Activated T-helper 2 cell treated with anti-CD3 and anti-CD28 coated beads, Interferon-gamma antibody, Interleukin-2, Interleukin-4, amounts not matched to agents 10 μg/mL and 5 μg/mL and 100 μg/mL, durations not matched to agents 14 hours and 24 hours and 36 hours (primary cell): ENCODE measurements at places on chromosomes 7 and 10. TPM values are rescaled to one million over a fixed set of nuclear protein-coding genes. Genes with fewer than 3 reads are reported as not detected.

GRCh38 chr7:124101173-124101768 is 68.4 kb upstream of the TMEM229A start:
- no peaks in the 10 kb centered on the region for H3K4me1 ChIP-seq
- no peak overlapping the region for H3K27ac ChIP-seq
- no peak overlapping the region for H3K4me3 ChIP-seq
- no peak for DNase-seq
- no peaks in the 10 kb centered on the region for H3K36me3 ChIP-seq
- H3K27me3 ChIP-seq = no peaks in the 10 kb centered on the region

- H3K36me3 ChIP-seq = no peaks in the 10 kb centered on the region
- H3K27ac ChIP-seq = no peak overlapping the region
- H3K4me1 ChIP-seq = no peaks in the 10 kb centered on the region
- peaks cover 31% of the 10 kb centered on the region for H3K27me3 ChIP-seq
- no peak for DNase-seq
- H3K4me3 ChIP-seq = no peak overlapping the region
Measured at GRCh38 chr10:93875032-93875358, 18.8 kb upstream of the SLC35G1 start.

DNA sequence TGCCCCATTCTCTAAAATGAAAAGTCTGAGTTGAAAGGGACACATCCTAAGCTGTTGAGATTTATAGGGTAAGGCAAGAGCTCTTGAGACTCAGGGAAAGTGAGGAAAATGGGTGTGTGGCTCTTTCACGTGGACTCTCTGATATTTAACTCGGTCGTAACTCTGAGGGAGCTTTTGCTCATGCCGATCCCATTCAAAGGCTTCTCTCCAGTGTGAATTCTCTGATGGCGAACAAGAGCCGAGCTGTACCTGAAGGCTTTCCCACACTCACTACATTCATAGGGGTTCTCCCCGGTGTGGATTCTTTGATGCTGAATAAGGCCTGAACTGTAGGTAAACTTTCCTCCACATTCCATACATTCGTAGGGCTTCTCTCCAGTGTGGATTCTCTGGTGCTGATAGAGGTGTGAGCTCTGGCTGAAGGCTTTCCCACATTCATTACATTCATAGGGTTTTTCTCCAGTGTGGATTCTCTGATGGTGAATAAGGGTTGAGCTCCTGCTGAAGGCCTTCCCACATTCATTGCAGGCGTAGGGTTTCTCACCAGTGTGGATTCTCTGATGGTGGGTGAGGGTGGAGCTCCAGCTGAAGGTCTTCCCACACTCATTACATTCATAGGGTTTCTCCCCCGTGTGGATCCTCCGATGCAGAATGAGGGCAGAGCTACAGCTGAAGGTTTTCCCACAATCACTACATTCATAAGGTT is 10.4 kb downstream of the ZNF3 start:
- no peak overlapping the region for H3K4me3 ChIP-seq
- no peak for DNase-seq
- H3K4me1 ChIP-seq = no peaks in the 10 kb centered on the region

GRCh38 chr10:80414142-80414895 is 6.0 kb downstream of the PRXL2A start:
- no peak overlapping the region for H3K27ac ChIP-seq
- H3K4me3 ChIP-seq = no peak overlapping the region
- no peaks in the 10 kb centered on the region for H3K36me3 ChIP-seq

DNA sequence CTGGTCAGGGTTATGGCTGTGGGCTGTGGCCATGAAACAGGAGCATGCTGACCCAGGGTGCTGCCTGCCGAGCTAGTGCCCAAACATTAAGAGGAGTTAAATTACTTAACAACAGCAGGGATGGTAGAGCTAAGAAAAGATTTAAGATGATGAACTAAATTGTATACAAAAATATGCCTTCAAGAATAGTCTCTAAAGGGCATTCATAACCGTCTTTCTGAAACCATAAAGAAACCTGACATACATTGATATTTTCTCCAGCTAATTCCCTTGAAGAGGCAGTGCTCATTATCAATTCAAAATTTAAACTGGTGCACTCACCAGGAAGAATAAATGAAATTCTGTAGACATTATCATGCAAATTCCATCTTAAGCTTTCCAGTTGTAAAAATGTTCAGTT is 265.8 kb upstream of the TAC1 start:
- no peak overlapping the region for H3K27ac ChIP-seq
- no peaks in the 10 kb centered on the region for H3K36me3 ChIP-seq
- no peaks in the 10 kb centered on the region for H3K4me1 ChIP-seq
- H3K27me3 ChIP-seq = no peaks in the 10 kb centered on the region
- H3K4me3 ChIP-seq = no peak overlapping the region

Gene AP1S1
- total RNA-seq = 41.8 and 42.8 TPM in 2 replicates

Gene CPXM2
- total RNA-seq = not detected in 2 replicates
